ENCODE measurements at places on chromosomes 13 and 19. TPM values are rescaled to one million over a fixed set of nuclear protein-coding genes. Genes with fewer than 3 reads are reported as not detected.

- DNase-seq, result no peak
Measured at GRCh38 chr19:7442423-7442822, 46.4 kb downstream of the PEX11G start.

GAS6 gene
- 27.6 TPM for polyA plus RNA-seq

DNA sequence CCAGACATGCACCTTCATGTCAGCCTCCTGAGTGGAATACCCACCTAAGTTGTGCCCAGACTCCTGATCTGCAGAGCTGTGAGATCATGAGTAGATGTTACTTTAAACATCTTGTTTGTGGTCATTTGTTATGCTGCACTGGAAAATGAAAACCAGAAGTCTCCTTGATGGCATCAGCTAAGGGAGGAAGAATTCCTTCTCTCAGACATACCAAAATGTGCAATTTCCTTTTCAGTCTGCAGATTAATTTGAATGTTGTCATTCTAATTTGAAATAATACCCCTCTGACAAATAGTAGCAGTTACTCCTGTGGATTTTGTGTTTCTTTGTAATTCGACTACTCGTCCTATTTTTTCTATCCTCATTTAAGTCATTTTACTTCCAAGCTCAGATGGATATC lies 59.3 kb downstream of the ITGBL1 start:
- no peak for DNase-seq

GRCh38 chr19:32012206-32012605 lies 333.2 kb upstream of the ZNF507 start:
- DNase-seq, result no peak

DNA sequence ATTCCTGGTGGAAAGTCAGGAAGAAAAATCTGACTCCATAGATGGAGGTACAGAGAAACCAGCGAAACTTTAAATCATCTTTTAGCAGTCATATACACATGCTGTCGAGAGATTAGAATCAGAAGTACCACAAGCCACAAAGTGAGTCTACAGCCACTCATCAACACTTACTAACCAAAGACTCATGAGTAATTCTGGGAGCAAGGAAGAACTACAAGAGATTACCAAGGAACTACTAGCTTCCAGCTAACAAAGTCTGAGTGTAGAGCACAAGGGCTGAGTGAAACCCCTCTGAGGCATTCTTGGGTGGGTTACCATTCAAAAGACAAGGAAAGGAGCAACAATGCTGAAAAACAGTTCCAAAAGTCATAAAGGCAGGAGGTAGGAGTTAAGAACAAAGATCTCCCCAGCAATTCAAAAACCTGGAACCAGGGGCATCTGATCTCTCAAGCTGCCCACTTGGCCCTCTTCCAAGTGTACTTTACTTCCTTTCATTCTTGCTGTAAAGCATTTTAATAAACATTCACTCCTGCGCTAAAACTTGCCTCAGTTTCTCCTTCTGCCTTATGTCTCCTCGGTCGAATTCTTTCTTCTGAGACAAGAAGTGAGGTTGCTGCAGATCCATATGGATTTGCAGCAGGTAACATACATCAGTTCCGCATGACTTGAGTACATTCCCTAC lies 13.0 kb downstream of the RBM26 start:
- no peak for DNase-seq

DNA sequence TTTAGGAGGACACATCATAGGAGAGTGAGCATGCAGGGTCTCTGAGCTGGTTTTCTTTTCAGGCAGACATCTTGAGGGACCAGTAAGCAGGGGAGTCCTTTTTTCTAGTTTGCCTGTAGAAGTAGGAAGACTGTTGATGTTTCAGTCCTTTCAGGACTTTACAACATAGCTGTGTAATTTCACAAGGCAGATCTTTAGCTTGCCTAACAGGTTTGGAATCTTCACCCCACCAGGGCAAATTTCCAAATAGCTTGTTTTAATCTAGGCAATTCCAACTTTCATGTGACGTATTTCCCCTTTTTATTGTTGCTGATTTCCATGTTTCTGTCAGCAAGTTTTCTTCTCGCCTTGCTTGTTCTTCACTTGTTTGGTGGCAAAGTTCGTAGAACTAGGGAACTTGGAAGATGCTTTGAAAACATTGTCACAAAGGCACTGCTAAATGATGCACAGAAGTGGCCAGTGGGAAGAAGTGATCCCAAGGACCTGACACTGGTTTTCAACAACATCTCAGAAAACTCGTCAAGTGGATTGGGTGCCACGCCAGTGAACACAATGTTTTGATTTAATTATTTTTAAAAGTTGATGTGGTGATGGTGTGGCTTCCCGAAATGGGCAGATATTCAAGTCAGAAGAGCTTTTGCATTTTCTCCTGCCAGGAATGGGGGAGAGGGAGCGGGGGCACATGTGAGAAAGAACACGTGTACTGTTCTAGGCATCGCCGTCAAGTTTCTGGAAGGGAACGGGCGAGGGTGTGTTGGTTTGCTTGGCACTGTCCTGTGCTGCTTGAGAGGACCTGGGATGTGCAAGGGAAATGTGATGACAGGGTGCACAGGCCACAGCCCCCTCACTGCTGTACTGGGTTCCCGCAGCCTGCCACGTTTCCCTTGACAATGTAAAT lies 418.6 kb downstream of the OXGR1 start:
- DNase-seq, result no peak
